ENCODE measurements at places on chromosomes 16 and 17.

DNA sequence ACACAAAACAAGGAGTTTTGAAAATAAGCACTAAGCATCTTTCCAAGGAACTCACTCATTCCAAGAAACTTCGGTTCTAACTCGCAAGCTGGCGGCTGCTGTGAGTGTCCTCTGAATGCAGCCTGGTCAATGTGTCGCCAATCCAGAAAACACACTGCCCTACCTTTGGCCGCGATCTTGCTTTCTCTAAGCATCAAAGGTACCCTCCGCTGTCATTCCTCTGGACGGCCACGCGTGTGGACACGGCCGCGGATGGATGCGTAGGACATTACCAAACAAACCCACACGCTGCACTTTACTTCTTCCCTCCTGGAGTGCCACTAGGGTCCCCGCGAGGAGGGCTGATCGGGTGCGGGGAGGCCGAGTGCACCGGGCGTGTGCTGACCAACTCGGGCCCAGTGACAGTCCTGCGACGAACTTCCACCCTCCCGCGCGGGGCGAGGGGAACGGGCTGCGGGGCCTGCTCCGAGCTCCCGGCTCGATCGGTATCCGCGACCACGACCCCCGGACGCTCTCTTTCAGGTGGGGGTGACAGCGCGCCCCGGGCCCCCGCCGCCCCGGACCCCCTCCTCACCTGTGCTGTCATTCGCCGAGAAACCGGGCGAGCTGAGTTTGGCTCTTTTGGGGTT is 1.1 kb downstream of the CREBBP start:
- no peak for DNase-seq

- DNase-seq, result no peak
Observed at GRCh38 chr17:77465358-77466041, 324.7 kb downstream of the SEC14L1 start.

GRCh38 chr17:14359163-14360020 is 58.5 kb downstream of the HS3ST3B1 start:
- DNase-seq, result no peak

GRCh38 chr17:4701116-4701515 is 2.8 kb downstream of the PELP1 start:
- no peak for DNase-seq

GRCh38 chr17:66673668-66674276 is 161.1 kb upstream of the CACNG5 start:
- DNase-seq, result no peak

- no peak for DNase-seq
Observed at GRCh38 chr17:10041916-10042588, 137.0 kb upstream of the RCVRN start.

GRCh38 chr16:35391328-35391727 is 1931.9 kb downstream of the TP53TG3F start:
- no peak for DNase-seq

GRCh38 chr16:79210607-79211006 is 389.9 kb downstream of the MAF start:
- no peak for DNase-seq

DNA sequence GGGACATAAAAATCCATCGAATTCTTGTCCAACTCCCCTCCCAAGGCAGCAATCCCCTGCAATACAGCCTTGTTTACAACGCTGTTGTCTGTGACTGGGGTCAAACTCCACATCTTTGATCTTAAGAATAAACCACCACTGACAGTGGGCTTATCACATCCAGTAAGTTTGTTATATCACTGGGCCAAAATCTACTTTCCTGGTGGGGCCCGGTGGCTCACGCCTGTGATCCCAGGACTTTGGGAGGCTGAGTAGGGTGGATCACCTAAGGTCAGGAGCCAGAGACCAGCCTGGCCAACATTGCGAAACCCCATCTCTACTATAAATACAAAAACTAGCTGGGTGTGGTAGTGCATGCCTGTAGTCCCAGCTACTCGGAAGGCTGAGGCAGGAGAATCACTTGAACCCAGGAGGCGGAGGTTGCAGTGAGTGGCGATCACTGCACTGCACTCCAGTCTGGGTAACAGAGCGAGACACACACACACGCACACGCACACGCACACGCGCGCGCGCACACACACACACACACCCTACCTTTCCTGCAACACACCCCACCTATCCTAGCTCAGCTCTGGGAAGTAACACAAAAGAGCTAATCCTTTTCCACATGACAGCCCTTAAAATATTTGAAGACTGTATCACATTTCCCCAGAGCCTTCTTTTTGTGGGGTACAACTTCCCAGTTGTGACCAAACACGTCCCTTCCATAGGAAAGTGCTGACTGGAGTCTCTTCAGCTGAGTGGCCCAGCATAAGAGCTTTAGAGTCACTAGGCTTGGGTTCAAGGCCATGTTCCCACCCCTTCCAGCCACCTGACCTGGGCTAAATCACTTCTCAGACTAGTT is 20.9 kb upstream of the ABCC1 start:
- DNase-seq, result no peak

GRCh38 chr16:75606507-75606906 is 16.6 kb downstream of the ADAT1 start:
- DNase-seq, result no peak

DNA sequence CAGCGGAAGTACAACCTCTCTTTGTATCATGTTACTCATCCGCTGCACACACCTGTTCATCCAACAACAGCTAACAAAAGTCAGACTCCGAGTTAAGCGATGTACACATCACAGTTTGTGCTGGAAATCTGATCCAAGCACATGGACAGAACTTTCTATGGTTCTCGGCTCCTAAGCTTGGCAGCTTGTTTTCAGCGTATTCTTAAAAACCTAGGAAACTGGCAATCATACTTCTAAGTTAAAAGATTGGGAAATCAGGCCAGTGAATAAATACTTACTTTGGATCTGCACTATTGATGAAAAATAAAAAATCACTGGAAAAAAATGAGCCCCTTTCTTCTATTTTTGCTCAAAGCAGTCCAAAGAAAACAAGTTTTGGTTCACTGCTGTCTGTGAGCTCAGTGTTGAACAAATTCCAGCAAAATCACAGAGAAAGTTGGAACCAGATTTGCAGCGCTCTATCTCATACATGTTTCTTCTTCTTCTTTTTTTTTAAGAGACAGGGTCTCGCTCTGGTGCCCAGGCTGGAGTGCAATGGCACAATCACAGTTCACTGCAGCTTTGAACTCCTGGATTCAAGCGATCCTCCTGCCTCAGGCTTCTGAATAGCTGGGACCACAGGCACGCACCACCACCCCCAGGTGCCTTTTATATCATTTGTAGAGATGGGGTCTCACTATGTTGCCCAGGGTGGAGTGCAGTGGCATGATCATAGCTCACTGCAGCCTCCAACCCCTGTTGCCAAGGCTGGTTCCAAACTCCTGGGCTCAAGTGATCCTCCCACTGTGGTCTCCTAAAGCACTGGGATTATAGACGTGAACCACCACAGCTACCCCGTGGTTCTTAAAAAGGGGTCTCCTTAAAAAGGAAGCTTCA is 71.6 kb upstream of the CREBBP start:
- no peak for DNase-seq

DNA sequence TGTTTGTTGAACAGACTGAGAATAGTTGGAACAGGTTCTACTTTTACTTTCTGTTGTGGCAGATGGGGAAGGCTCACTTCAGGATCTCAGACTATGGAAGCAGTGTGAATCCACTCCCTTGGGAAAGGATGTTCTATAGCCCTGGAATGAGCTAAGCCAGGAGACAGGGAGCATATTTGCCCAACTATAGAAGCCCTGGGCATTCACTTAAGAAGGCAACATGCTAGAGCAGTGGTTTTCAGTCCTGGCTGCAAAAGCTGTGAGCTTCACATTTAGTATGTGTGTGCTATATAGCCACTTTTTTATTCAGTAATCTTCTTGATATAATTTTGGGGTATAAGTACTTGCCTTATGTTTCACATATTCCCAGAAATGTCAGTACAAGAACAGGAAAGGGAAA is 1.2 kb upstream of the KRT32 start:
- DNase-seq, result no peak

GRCh38 chr16:81012974-81013373 is 6.0 kb downstream of the CENPN start:
- no peak for DNase-seq
